Spleen (tissue), 13 donors: ENCODE measurements at places on chromosomes 5 and 9. TPM values are rescaled to one million over a fixed set of nuclear protein-coding genes. Genes with fewer than 3 reads are reported as not detected.

- DNase-seq: no peak
These were observed 109.6 kb upstream of the ACTBL2 start for GRCh38 chr5:57592236-57592635.

The PLPP1 gene
- 40.0 TPM for total RNA-seq

DNA sequence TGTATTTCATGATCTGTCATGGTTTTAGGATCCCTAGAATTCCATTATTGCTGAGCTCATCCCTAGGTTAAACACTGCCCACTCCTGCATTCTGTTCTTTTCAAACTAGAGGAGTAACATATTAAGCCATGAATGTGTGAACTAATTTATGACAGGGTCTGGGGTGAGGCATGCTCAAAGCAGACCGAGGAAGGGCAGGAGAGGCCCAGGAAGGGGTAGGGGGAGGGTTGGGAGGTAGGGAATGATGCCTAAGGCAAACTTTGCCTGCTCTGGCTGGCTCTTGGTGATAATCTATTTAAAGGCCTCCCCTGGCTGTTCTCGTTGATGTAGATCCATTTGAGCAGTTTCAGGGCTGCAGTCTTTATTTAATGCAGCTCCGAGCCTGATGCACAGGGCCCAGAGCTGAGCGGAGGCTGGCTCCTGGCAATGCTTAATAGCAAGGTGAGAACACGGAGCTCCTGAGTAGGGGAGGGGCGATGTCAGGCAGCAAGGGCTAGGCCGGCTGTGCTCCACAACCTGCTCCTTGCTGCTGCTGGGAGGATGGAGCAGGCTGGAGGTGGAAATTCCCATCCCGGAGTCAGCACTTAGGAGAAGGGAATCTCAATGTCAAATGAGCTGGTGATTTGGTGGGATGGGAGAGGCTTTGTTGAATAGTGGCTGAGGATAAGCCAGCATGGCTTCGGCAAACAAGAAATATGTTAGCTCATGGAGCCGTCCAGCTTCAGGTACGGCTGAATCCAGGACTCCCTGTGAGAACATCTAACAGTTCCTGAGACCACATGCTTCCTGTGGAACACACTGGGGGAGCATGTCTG, 73.2 kb upstream of the UNC5A start:
- peak; percentile 36 for DNase-seq

DNA sequence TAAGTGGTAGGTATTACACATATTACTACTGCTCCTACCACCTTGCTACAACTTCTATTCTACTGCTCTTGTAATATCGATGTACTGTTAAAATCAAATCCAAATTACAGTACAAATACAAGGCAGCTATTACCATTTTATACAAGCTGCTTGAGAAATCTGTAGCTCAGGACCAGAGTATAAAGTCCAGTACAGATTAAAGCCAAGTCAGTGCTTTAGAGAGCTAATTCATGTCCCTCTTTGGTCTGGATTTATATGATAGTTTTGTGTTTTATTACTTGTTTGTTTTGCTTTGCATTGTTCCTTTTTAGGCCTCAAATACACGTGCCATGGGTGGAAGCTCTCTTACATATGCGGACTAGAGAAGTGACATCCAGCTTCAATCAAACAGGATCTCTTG, 75.8 kb downstream of the DPYSL3 start:
- DNase-seq: no peak

- DNase-seq: peak; percentile 66
These were observed 33.0 kb downstream of the ERGIC1 start for GRCh38 chr5:172866802-172867748.

DNA sequence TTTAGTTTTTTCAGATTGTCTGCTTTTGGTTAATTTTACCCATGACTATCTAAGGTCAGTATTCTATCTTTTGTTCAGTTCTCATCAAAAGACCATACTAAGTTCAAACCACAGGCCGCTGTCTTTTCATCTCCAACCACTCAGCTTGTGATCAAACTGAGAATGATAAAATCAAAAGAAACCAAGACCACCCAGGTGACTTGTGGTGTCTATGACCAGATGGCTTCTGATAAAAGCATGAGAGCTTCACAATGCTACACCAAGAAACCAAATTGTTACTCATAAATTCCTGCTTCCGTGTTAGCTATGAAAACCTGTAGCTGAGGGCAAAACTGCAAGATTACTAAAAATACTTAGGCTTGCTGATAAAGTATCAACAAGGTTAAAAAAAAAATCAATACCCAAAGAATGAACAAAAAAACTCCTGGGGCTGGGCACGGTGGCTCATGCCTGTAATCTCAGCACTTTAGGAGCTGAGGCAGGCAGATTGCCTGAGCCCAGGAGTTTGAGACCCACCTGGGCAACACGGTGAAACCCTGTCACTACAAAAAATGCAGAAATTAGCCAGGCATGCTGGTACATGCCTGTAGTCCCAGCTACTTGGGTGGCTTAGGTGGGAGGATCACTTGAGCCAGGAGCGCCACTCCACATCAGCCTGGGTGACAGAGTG, 25.8 kb upstream of the GPX8 start:
- no peak for DNase-seq

- peak; percentile 78 for DNase-seq
These were observed 54.5 kb downstream of the DOCK8 start for GRCh38 chr9:269081-269711.

The PPWD1 gene
- 46.8 TPM for total RNA-seq

GRCh38 chr5:166562246-166562645, 1729.2 kb upstream of the WWC1 start:
- no peak for DNase-seq

DNA sequence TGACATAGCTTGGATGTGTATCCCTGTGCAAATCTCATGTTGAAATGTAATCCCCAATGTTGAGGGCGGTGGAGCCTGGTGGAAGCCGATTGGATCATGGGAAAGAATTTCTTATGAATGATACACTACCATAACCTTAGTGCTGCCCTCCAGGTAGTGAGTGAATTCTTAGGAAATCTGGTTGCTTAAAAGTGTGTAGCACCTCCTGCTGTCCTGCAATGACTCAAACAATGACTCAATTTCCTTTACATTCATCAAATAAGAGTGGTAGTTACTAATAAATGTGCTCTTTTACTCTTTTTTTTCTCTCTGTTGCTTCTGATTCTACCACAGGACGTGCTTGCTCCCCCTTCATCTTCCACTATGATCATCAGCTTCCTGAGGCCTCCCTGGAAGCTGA, 1696.0 kb upstream of the CDH9 start:
- DNase-seq: no peak

GRCh38 chr5:108924457-108924961, 176.8 kb downstream of the FER start:
- DNase-seq: no peak

The PCDHGA8 gene
- 2.6 TPM for total RNA-seq

GRCh38 chr9:110472111-110472510, 107.4 kb downstream of the SVEP1 start:
- no peak for DNase-seq

- DNase-seq: no peak
These were observed 147.4 kb downstream of the ACTBL2 start for GRCh38 chr5:57335092-57335660.

The TRIP13 gene
- 5.4 TPM for total RNA-seq

The LCN10 gene
- total RNA-seq: 12.8 TPM

DNA sequence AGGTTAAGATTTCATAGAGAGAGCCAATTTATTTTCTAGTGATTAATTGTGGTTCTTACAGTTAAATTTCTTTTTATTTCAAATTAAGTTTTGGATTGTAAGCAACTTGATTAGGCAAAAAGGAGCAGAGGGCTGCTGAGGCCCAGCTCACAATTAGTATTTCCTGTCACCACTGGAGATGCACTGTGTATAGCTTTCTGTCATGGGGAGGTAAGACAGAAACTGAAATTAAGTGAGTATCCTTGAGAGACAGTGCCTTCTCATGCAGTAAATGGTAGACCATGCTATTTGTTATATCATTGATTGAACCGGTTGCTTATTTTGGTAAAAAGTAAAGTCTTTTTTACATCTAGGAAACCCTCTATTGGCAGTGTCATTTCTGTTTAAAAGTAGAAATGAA, 190.7 kb downstream of the CCDC171 start:
- DNase-seq: no peak

GRCh38 chr5:16489322-16489791, 23.8 kb upstream of the ZNF622 start:
- DNase-seq: no peak

DNA sequence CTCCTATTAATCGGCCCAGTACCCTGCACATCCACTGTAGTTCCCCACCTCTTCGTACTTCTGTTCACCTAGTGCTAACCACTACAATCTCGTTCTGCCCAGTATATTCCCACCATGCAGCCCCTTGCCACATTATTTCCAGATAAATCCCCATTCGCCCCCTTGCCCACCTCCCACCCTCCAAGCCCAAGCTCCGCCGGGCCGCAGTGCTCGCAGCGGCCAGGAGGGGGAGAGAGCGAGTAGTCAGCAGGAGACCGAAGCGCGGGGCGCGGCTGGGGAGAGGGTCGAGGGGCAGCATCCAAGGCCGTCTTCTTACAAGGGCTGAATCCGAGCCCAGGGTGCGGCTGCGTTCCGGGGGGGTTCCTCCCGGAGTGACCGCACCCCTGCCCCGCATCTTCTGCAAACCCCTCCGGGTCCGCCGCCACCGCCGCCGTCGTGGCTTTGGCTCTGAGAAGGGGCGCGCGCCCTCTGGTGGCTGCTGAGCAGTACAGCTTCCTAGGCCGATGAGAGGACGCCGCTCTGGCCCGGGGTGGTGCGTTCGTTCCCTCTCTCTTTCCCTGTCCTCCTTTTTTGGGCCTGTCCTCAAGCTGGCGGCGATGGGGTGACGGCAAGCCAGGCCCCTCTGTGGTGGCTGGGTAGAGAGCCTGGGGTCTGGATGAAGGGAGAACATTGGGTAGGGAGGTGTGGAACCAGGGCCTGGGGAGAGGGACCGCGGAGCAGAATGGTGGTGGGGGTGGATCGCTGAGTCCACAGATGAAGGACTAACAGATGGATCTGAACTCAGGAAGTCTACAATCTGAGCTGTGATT, 30.0 kb upstream of the PSD2 start:
- peak; percentile 96 for DNase-seq

The PCDHGB3 gene
- total RNA-seq: 1.3 TPM

GRCh38 chr5:102731693-102732092, 23.4 kb upstream of the PAM start:
- no peak for DNase-seq

DNA sequence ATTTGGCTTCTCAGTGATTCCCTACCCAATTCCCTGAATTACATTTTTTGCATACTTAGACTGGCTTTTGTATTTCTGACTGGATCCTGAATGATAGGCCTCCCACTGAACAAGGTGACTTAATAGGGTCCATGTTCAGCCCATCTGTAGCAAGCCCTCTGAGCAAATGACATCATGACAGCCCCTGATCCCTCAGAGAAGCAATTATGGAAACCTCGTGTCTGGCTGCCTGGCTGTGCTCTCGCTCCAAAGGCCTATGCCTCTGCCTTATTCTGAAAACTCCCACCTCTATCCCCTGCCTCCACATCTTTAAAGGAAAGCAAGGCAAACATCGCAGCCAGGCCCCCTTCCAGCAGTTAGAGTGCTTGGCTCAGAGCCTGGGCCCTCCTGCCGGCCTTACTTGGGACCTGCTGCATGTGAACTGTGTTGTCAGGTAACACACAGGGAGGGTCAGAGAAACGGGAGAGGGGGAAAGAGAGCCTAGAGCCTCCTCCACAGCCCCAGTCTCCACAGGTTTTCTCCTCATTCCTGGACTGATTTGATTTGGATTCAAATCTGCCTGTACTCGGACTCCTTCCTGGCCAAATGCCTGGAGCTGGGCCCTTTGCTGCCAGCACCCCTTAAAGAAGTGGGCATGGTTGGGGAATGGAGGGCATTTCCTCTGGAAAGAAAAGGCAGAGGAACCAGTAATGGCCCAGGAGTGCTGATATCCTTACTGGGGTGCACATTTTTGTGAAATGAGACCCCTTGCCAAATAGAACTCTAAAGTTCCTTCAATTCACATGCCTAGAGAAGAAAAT, 3.8 kb downstream of the DCANP1 start:
- no peak for DNase-seq

GRCh38 chr9:974031-974995, 2.1 kb upstream of the DMRT3 start:
- DNase-seq: no peak

The FOXD4L6 gene
- total RNA-seq: not detected

DNA sequence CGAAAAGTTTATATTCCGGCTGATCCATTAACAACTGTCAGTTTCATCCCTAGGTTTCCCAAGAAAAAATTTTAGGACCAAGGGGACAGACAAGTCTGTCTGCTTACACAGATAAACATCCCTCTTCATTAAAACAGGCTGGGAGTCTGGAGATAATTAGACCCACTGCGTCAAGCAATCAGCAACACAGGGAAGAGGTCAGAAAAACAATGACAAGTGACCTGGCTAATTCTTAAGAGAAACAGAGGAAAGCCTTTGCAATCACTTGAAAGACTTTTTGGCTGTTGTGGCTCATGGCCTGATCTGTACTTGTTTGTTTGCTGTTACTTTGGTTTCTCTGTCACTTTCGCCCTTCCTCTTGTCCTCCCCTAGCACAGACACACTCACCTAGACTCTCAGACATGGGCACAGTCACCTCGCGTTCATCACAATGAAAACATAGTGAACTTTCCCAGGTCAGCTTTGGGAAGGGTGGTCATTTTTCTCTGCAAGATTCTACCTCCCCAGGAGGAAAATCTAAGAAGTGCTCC, 2.9 kb upstream of the CCDC192 start:
- DNase-seq: no peak

- no peak for DNase-seq
These were observed 16.2 kb upstream of the NDUFB6 start for GRCh38 chr9:32589083-32589723.

The IRX2 gene
- not detected for total RNA-seq

- DNase-seq: peak; percentile 78
These were observed 761 bp upstream of the DNAJC25 start for GRCh38 chr9:111630182-111630963.

- peak; percentile 47 for DNase-seq
These were observed 9.7 kb upstream of the SMIM32 start for GRCh38 chr5:136202469-136203205.

- no peak for DNase-seq
These were observed 79.9 kb upstream of the FBXW11 start for GRCh38 chr5:172086194-172086975.

GRCh38 chr5:60836131-60836530, 7.9 kb downstream of the ELOVL7 start:
- DNase-seq: no peak

GRCh38 chr5:94776167-94776566, 157.7 kb downstream of the SLF1 start:
- DNase-seq: no peak

The CLINT1 gene
- 111 TPM for total RNA-seq
